Thoracic aorta endothelial cell (primary cell): ENCODE measurements at places on chromosomes 2 and 18. TPM values are rescaled to one million over a fixed set of nuclear protein-coding genes. Genes with fewer than 3 reads are reported as not detected.

Gene OTOS
- not detected in 2 replicates for total RNA-seq

Gene BCL11A
- 0.27 TPM in 1 of 2 replicates, not detected in the other for total RNA-seq

Gene TFCP2L1
- total RNA-seq = not detected in 2 replicates

Gene ONECUT2
- total RNA-seq = under 0.01 TPM in 2 replicates

Gene SERPINB13
- 0.13 TPM in 1 of 2 replicates, not detected in the other for total RNA-seq

Gene GPR155
- 2.3 and 2.7 TPM in 2 replicates for total RNA-seq

Gene REG1B
- not detected in 2 replicates for total RNA-seq
